ENCODE measurements at places on chromosomes 2 and 18.

DNA sequence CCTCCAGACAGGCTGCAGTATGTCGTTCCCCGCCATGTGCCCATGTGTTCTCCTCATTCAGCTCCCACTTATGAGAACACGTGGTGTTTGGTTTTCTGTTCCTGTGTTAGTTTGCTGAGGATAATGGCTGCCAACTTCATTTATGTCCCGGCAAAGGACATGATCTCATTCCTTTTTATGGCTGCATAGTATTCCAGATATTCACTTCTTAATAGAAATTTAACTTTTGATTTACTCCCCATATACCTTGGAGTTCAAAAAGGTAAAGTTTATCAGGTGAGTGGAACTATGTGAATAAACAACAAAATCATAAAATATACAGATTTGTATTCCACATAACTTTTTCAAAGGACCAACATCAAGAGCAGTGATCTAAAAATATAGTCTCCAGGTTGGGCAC lies 372.6 kb downstream of the STK39 start:
- no peak for DNase-seq

GRCh38 chr2:17615728-17616351 lies 75.3 kb downstream of the VSNL1 start:
- DNase-seq, result no peak

- DNase-seq, result no peak
Measured at GRCh38 chr2:193382583-193382982, 1187.8 kb upstream of the TMEFF2 start.

- DNase-seq, result peak; percentile 62
Measured at GRCh38 chr2:37831081-37831780, 93.9 kb upstream of the RMDN2 start.

DNA sequence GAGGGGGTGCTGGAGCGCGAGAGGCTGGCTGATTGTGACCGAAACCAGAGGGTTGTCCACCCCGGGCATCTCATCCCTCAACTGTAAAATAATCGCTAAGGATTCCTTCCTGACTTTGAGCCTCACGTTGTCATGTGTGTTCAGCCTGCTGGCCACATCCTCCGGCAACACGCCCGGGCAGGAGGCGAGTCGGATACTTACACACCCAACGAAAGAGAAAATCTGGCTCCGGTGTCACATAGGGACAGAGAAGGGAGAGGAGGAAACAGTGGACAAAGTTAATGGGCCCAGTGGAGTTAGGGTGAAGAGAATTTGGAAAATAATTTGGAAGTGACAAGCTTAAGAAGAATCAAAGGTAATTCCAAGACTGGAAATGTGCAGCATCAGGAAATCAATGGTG lies 2.4 kb downstream of the TLX2 start:
- no peak for DNase-seq

DNA sequence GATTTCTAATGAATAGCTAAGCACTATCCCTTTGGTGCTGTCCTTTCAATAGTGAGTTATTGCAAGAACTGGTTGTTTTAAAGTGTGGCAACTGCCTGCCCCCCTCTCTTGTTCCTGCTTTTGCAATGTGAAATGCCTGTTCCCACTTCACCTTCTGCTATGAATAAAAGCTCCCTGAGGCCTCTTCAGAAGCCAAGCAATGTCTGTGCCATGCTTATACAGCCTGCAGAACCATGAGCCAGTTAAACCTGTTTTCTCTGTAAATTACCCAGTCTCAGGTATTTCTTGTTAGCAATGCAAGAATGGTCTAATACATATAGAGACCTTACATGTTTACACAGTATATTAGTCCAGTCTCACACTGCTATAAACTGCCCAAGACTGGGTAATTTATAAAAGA lies 15.0 kb upstream of the METTL21A start:
- DNase-seq, result no peak

Measured in left ventricle myocardium inferior (tissue), 1 donor.